ENCODE measurements at places on chromosomes 7 and 10.

DNA sequence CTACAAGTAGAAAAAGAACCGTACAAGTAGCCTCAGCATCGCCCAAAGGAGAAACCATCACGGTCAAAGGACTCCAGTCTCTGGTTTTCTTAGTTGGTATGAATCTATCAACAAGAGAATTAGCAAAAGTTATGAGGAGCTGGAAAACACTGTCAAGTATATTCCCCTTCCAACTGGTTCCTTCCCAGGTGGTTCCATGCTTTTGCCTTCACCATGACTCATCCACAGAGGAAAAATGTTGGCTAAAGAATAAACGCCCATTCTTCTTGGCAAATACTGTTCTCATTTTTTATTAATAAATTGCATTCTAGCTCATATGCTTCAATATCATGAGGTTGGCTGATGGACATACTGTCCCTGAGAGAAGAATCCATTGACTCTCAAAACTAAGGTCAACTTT, 6.4 kb downstream of the ELMO1 start:
- DNase-seq, result no peak

- no peak for DNase-seq
These were observed 15.2 kb downstream of the SLC29A3 start for GRCh38 chr10:71334221-71334791.

DNA sequence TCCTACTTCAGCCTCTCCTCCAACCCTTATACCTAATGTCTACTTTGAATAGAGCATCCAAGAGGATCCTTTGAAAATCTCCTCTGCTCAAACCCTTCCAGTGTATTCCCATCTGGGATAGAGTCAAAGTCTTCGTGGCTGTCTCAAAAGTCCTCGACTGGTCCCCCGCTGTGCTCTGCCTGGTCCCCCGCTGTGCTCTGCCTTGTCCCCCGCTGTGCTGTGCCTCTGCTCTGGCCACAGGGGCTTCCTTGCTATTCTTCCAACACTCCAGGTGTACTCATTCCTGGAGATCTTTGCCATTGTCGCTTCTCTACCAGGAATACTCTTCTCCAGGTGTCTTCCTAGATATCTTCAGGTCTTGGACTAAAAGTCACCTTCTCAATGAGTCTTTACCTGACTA, 36.1 kb upstream of the COMMD3 start:
- no peak for DNase-seq

GRCh38 chr10:65396997-65397396, 1528.8 kb upstream of the LRRTM3 start:
- DNase-seq, result no peak
